HepG2 (cell line): ENCODE measurements at places on chromosomes 2 and 18. TPM values are rescaled to one million over a fixed set of nuclear protein-coding genes. Genes with fewer than 3 reads are reported as not detected.
A peak's percentile ranks its signal among the peaks of the same experiment; 100 is the strongest.

DNA sequence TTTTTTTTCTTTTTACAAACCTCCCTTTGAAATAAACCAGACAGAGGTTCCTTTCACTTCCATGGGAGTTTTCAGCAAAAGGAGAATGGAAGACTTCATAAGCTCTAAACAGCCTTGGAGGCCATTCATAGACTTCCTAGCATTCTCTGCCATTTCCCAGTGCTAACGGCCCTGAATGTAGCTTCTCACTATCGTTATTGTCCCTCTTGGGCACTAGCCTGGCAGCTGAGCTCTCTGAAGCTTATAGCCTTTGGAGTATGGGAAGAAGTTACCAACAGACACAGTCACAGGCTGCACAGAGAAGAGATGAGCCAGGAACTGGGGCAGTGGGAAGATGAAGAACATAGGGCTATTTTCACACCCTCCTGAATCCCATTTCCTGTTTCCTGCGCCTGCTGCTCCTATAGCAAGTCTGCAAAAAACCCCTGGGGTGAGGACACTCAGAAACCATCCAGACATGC, 29.1 kb upstream of the EPC2 start:
- no peak for DNase-seq

DNA sequence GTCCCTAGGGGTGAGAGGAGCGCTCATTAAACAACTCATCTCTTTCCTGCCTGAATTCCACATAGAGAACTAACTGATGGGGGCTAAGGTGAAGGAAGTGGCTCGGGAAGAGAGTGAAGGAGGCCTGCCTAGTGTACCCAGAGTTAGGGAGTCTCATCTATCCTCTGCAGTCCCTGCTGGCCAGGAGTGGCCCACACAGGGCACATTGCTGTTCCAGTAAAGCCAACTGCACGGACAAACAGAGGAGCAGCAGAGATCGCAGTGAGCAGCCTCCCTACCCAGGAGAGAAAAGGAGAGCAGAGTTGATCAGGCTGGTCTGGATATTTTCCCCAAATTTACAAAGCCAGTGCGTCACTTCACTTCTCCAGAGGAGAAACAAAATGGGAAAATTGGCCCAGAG, 16.9 kb upstream of the FN1 start:
- no peak for DNase-seq

GRCh38 chr2:222864296-222864695, 3.5 kb downstream of the ACSL3 start:
- peak; percentile 61 for DNase-seq

DNA sequence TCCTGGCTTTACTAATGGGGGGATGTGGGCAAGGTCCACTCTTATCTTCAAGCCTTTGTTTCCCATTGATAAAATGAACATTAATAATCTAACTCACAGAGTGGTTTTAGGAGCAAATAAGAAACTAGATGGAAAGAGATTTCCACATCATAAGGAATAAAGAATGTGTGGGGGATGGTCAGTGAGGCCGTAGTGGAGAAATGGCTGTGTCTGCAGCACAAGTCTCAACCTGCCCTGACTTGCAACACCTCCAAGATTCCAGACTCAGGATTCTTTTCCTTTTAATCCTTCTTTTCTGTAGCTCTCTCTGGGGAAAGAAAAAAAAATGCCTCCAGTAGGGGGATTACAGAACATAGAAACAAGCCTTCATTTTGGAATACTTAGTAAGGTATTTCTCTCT, 124.2 kb upstream of the MEX3C start:
- no peak for DNase-seq

DNA sequence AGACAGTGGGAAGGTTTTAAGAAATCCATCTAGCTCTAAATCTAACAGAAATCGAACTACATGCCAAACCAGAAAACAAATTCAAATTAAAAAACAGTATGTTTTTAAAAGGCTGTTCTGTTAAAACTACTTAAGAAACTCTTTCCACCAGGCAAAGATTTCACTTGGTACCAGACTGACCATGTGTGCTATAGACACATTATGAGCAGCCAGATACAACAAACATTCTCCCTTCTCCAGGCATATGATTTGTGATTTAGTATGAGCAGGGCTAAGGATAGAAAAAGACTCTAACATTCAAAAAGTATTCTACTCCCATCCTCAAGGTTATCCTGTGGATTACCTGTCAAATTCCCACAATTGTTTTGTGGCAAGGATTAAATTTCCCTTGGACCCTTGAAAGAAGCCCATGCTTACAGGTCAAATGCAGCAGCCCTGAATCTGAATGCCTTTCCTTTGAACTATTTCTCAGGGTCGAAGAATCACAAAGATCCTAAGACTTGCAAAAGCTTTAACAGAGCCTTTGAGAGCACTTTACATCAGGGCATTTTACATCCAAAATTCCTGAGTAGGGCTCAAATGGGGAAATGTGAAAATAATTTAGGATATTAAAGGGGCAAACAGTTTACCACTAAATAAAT, 42.5 kb upstream of the TTC32 start:
- DNase-seq, result no peak

- DNase-seq, result no peak
Measured at GRCh38 chr2:53437371-53437770, 330.2 kb upstream of the CHAC2 start.

- DNase-seq, result no peak
Measured at GRCh38 chr18:57461652-57462269, 26.6 kb downstream of the ONECUT2 start.

TUBB8B gene
- 0.71 and 0.98 TPM in 2 replicates for total RNA-seq

REG3A gene
- total RNA-seq, result not detected in 2 replicates

GALM gene
- 90.0 and 114 TPM in 2 replicates for total RNA-seq
